ENCODE measurements at places on chromosomes 12 and 14.
A peak's percentile ranks its signal among the peaks of the same experiment; 100 is the strongest.

- peak; percentile 1 for DNase-seq
Observed at GRCh38 chr12:111596985-111597830, 1.9 kb downstream of the ATXN2 start.

GRCh38 chr14:99217066-99217955 lies 54.7 kb downstream of the BCL11B start:
- no peak for DNase-seq

GRCh38 chr12:45633733-45634132 lies 95.8 kb upstream of the ARID2 start:
- DNase-seq, result no peak

GRCh38 chr14:86321151-86321550 lies 791.2 kb downstream of the FLRT2 start:
- no peak for DNase-seq

DNA sequence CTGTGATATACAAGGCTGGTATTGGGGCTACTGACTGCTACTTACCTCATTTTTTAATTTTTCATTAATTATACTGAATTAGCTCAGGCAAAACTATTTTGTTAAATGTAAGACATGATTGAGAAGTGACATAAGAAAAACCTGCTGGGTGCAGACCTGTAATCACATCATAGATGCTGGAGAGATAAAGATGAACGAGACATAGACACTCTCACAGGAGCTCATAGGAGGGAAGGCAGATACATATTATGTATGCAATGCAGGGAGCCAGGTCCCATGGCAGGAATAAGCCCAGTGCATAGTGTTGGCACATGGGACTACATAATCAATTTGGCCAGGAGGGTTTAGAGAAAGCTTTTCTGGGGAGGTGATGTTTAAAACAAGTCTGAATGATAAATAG lies 74.9 kb downstream of the PRKCH start:
- no peak for DNase-seq

DNA sequence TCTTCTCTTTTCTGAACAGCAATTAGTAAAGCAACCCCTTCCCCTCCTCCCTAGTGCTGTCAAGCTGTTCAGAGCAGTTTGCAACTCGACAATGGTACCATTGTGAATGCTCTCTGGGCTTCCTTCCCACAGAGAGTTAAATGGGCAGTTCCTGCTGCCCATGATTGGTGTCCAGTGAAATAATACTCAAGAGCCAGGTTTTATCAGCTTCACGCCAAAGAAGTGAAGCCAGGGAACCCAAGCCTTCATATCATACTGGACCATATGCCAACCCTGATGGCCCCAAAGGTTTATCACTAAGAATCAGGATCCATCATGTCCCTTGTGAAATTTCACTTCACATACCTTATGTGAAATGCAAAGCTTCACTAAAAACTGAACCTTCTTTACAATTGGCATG lies 24.7 kb downstream of the INSM2 start:
- no peak for DNase-seq

DNA sequence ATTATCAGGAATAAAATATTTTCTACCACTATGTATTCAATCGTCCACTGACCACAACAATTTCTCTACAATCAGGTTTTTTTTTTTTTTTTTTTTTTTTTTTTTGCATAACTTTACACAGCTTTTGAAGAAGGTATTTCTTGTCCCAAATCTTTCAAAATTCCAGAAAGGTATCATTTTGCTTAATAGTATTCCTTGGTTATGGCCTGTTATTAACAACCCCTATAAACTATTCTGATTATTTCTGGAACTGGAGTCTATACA lies 145.3 kb downstream of the ALX1 start:
- no peak for DNase-seq

- no peak for DNase-seq
Observed at GRCh38 chr14:34087571-34087970, 136.7 kb upstream of the EGLN3 start.
